PC-9 (cell line): ENCODE measurements at places on chromosomes 12 and 14. TPM values are rescaled to one million over a fixed set of nuclear protein-coding genes. Genes with fewer than 3 reads are reported as not detected.

GRCh38 chr12:91205811-91206210 lies 23.2 kb upstream of the DCN start:
- no peak for DNase-seq
- H3K4me3 ChIP-seq, result no peak overlapping the region
- no peaks in the 10 kb centered on the region for H3K4me1 ChIP-seq
- no peaks in the 10 kb centered on the region for H3K36me3 ChIP-seq

KRT6A gene
- 55.9 and 87.5 TPM in 2 replicates for total RNA-seq

DNA sequence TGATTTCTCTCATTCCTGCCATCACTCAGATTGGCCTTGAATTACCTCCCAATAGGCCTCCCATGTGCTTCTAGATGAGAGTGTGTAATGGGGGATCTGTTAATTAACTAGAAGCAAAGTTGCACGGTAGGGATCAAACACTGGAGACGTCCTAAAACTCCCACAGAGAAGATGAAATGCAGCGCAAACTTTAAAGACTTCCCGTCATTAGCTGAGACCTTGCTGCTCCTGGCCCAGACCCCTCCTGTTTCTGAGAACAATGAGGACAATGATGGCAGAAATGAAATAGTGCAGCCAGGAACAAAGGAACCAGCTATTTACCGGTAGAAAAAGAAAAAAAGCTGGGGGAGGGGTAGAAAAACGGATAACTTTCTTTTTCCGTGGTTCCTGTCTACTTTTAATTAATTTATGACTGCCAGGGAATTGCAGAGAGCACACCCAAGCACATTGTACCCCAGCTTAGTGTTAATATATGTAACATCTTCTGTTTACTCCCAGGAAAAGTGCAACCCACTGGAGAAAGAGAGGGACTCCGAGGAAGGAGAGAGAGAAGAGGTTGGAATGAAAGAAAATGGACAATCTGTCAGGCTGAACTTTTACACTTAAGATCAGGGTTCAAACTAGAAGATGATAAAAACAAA lies 280.7 kb upstream of the SOX5 start:
- no peak overlapping the region for H3K27ac ChIP-seq
- H3K4me1 ChIP-seq, result no peaks in the 10 kb centered on the region
- H3K27me3 ChIP-seq, result peaks cover 30% of the 10 kb centered on the region
- H3K36me3 ChIP-seq, result no peaks in the 10 kb centered on the region
- DNase-seq, result no peak

- H3K27ac ChIP-seq, result peak overlapping the region; percentile 75
- H3K4me3 ChIP-seq, result peak overlapping the region; percentile 85
- no peaks in the 10 kb centered on the region for H3K27me3 ChIP-seq
- peaks cover 20% of the 10 kb centered on the region; the same call in 1 of the 2 replicates for H3K4me1 ChIP-seq
These were observed 450 bp downstream of the BLTP3B start for GRCh38 chr12:100141998-100142850.

GRCh38 chr12:52203079-52203921 lies 11.5 kb upstream of the KRT80 start:
- no peaks in the 10 kb centered on the region for H3K36me3 ChIP-seq
- peaks cover 71% of the 10 kb centered on the region for H3K4me1 ChIP-seq
- no peaks in the 10 kb centered on the region for H3K27me3 ChIP-seq
- peak overlapping the region; percentile 47; the same call in 1 of the 2 replicates for H3K27ac ChIP-seq
- peak; percentile 78 for DNase-seq

GPD1 gene
- 0.24 and 1.0 TPM in 2 replicates for total RNA-seq

DNA sequence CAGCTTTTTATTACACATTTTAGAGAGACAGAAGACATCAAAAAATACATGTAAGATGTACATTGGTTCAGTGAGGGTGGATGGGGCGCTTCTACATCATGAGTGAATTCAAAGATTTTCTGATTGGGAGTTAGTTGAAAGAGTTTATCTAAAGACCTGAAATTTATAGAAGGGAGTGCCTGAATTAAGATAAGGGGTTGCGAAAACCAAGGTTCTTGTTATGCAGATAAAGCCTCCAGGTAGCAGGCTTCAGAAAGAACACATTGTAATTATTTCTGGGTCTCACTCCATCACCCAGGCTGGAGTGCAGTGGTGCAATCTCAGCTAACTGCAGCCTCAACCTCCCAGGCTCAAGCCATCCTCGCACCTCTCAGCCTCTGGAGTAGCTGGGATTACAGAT lies 26.2 kb upstream of the TMPO start:
- no peak for DNase-seq
- no peak overlapping the region for H3K27ac ChIP-seq
- H3K36me3 ChIP-seq, result no peaks in the 10 kb centered on the region
- H3K27me3 ChIP-seq, result no peaks in the 10 kb centered on the region
- peaks cover 14% of the 10 kb centered on the region for H3K4me1 ChIP-seq
- H3K4me3 ChIP-seq, result no peak overlapping the region

GRCh38 chr12:53761306-53761705 lies 9.5 kb upstream of the CISTR start:
- H3K4me3 ChIP-seq, result no peak overlapping the region
- H3K27ac ChIP-seq, result no peak overlapping the region
- 0 out of 2 replicates have a peak, but pooled peaks cover 6% of the 10 kb centered on the region for H3K4me1 ChIP-seq
- no peaks in the 10 kb centered on the region for H3K36me3 ChIP-seq

GLIPR1 gene
- 6.2 and 14.1 TPM in 2 replicates for total RNA-seq

GRCh38 chr12:1828856-1829255 lies 8.5 kb downstream of the LRTM2 start:
- peaks cover 99% of the 10 kb centered on the region for H3K27me3 ChIP-seq
- H3K27ac ChIP-seq, result no peak overlapping the region
- no peak overlapping the region for H3K4me3 ChIP-seq
- no peaks in the 10 kb centered on the region for H3K4me1 ChIP-seq
- no peak for DNase-seq
- H3K36me3 ChIP-seq, result no peaks in the 10 kb centered on the region

DNA sequence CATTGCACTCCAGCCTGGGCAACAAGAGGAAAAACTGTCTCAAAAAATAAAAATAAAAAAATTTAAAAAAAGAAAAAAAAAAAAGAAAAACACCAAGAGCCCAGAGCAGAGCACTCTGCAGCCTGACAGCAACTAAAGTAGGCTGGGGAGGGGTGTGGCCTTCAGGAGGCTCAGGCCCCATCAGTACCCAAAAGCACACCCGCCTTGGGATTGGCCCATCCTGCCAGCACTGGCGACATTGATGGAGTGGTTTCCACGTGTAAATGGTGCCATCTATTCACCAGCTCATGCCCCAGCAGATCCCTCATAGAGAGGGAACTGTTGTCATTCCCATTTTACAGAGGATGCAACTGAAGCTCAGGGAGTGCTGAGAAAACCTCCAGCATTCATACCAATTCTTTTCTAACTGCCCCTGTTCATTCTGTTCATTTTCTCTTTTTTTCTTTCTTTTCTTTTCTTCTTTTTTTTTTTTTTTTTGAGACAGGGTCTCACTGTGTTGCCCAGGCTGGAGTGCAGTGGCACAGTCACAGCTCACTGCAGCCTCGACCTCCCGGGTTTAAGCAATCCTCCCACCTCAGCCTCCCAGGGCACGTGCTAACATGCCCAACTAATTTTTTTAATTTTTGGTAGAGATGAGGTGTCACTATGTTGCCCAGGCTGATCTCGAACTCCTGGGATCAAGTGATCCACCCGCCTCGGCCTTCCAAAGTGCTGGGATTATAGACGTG lies 89.3 kb downstream of the IRF2BPL start:
- no peak overlapping the region for H3K27ac ChIP-seq
- H3K4me1 ChIP-seq, result peaks cover 3% of the 10 kb centered on the region; the same call in 1 of the 2 replicates
- H3K27me3 ChIP-seq, result no peaks in the 10 kb centered on the region
- H3K4me3 ChIP-seq, result no peak overlapping the region
- H3K36me3 ChIP-seq, result no peaks in the 10 kb centered on the region

- H3K27ac ChIP-seq, result no peak overlapping the region
- no peaks in the 10 kb centered on the region for H3K4me1 ChIP-seq
- no peaks in the 10 kb centered on the region for H3K36me3 ChIP-seq
- no peak for DNase-seq
- no peaks in the 10 kb centered on the region for H3K27me3 ChIP-seq
- no peak overlapping the region for H3K4me3 ChIP-seq
These were observed 189.3 kb upstream of the GARIN2 start for GRCh38 chr14:66999978-67000377.

ANG gene
- 4.4 and 5.7 TPM in 2 replicates for total RNA-seq

- no peak overlapping the region for H3K27ac ChIP-seq
- no peaks in the 10 kb centered on the region for H3K36me3 ChIP-seq
- no peak for DNase-seq
- peaks cover 48% of the 10 kb centered on the region for H3K27me3 ChIP-seq
These were observed 2.2 kb downstream of the DACT1 start for GRCh38 chr14:58639842-58640484.

DNA sequence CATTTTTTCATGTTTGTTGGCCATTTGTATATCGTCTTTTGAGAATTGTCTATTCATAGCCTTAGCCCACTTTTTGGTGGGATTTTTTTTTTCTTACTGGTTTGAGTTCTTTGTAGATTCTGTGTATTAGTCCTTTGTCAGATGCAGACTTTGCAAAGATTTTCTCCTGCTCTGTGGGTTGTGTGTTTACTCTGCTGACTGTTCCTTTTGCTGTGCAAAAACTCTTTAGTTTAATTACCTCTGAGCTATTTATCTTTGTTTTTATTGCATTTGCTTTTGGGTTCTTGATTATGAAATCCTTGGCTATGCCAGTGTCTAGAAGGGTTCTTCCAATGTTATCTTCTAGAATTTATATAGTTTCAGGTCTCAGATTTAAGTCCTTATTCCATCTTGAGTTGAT lies 220.0 kb downstream of the FUT8 start:
- no peaks in the 10 kb centered on the region for H3K4me1 ChIP-seq
- H3K36me3 ChIP-seq, result peaks cover 7% of the 10 kb centered on the region; the same call in 1 of the 2 replicates

DNA sequence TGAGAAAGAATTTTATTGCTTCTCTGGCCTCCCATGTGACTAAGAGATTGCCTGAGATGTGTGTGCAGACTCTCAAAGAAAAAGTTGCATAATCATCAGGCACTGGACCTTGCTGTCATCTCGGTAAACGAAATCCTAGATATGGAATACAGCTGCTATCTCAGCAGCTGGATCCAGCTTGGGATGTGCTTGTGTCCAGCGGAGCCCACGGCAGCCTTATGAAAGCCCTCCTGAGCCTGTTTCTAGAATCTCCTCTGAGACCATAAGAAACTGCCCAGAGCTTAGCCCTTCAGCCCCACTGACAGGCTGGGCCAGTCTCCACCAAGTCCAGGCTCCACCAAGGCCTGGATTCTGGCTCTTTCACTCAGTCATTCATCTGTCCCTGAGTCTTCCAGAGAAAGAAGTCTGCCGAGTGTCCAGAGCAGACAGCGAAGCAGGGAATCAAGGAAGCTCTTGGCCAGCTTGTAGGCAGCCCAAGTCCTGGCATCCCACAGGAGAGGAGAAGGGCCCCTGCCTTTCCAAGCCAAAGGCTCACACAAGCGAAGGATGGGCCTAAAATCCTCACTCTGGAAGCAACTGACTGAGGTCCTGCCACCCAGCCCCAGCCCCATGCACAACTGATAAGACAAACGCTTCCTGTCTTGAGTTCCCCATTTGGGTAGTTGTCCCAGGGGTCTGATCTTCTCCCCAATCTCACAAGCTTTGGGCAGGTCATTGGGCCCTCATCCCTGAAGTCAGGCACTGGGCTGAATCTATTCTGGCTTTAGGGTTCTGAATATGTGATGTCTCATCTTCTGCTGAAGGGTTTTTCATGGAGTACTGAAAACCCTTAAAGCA lies 97.8 kb downstream of the SEC23A start:
- H3K36me3 ChIP-seq, result no peaks in the 10 kb centered on the region
- DNase-seq, result no peak
- no peak overlapping the region for H3K4me3 ChIP-seq
- H3K4me1 ChIP-seq, result no peaks in the 10 kb centered on the region
- no peaks in the 10 kb centered on the region for H3K27me3 ChIP-seq

TAS2R13 gene
- 1.9 and 2.6 TPM in 2 replicates for total RNA-seq

DNA sequence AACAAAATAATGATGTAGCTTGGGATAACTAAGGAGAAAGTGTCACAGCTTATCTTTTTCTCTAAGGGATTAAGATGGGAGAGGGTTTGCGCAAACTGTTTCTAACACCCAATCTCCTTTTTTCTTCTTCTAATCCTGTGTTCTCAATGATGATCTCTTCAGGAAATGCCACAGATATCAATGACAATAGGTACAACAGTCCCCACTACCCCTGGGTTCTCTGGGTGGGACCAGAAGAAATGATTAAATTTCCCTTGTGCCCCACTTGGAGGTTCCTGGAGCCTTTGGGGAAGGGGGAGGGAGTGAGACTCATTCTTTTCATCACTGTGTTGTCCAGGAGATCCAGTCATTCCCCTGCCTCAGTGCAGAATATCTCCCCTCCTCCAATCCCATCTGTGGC lies 8.6 kb upstream of the PIP4K2C start:
- DNase-seq, result no peak
- H3K36me3 ChIP-seq, result no peaks in the 10 kb centered on the region

- H3K27me3 ChIP-seq, result peaks cover 12% of the 10 kb centered on the region
- H3K27ac ChIP-seq, result no peak overlapping the region
- no peaks in the 10 kb centered on the region for H3K36me3 ChIP-seq
- DNase-seq, result no peak
These were observed 9.9 kb downstream of the GTSF1 start for GRCh38 chr12:54463484-54463883.

DNA sequence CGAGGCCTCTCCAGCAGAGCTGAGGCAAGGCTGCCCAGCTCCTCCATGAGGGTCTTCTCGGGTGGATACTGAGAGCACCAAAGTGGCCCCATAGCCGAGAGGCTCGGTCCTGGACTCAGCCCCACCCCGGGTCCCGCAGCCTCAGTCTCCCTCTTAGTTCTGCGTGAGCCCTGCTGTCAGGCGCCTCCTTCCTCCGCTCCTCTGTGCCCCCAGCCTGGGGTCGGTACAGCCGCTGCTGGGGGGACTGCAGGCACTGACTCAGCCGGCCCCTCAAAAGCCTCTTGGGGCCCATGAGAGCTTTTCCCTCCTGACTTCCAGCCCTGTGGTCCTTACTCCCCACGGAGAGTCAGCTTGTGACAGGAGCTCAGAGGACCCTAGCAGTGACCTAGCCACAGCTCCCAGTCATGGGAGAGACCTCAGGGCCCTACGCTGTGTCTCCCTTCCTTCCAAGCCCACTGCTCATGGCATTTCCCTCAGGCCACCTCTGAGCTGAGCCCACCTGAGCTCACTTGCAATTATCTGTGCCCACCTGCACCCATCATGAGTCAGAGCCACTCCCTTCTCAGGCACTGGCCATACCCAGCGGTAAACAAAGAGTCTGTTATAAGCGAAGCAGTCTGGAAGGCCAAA lies 295.0 kb upstream of the RTL1 start:
- no peaks in the 10 kb centered on the region for H3K27me3 ChIP-seq
- H3K36me3 ChIP-seq, result no peaks in the 10 kb centered on the region
- H3K4me1 ChIP-seq, result no peaks in the 10 kb centered on the region

DNA sequence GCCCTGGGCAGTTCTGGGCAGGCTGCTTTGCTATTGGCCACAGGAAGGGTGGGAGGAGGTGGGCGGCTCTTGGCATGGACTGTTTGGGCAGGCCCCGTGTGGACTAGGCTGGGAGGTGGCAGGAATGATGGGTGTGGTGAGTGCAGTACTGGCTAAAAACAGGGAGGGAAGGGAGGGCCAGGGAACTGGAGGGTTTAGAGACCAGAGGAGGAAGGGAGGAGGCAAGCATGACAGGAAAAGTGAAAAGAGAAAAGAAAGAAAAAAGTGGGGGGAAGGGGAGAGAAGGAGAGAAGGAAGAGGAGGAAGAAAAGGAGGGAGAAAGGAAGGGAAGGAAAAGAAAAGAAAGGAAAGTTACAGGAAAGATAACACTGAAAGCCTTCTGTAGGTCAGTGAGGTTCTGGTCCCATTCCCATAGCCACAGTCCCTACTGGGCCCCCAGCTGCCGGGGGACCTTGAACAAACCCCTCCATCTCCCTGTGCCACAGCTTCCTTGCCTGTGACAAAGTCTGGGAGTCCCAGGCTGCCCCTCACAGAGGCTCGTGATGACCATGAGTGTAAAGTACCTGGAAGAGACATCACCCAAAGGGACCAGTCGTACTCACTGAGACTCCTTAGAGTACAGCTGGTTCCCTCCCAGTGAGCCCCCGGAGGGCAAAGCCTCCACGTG lies 1.1 kb upstream of the C14orf132 start:
- no peak for DNase-seq
- H3K27me3 ChIP-seq, result peaks cover 13% of the 10 kb centered on the region; the same call in 1 of the 2 replicates
- no peaks in the 10 kb centered on the region for H3K4me1 ChIP-seq
- H3K36me3 ChIP-seq, result no peaks in the 10 kb centered on the region
